Adipose tissue (tissue), 3 donors: ENCODE measurements at places on chromosomes 3 and 15. TPM values are rescaled to one million over a fixed set of nuclear protein-coding genes. Genes with fewer than 3 reads are reported as not detected.

ILDR1 gene
- polyA plus RNA-seq, result 4.9 TPM

SOX2 gene
- 0.67 TPM for polyA plus RNA-seq

C2CD4B gene
- 18.2 TPM for polyA plus RNA-seq

DCLK3 gene
- polyA plus RNA-seq, result 0.22 TPM

PIF1 gene
- polyA plus RNA-seq, result 0.79 TPM

NLGN1 gene
- 1.0 TPM for polyA plus RNA-seq

IQSEC1 gene
- polyA plus RNA-seq, result 36.8 TPM

RBPMS2 gene
- 2.6 TPM for polyA plus RNA-seq

CA12 gene
- polyA plus RNA-seq, result 3.7 TPM

DUOX1 gene
- 0.34 TPM for polyA plus RNA-seq

PLA1A gene
- polyA plus RNA-seq, result 1.0 TPM

HACL1 gene
- polyA plus RNA-seq, result 11.4 TPM

ANKRD63 gene
- not detected for polyA plus RNA-seq

TRPM1 gene
- 1.5 TPM for polyA plus RNA-seq

CORO2B gene
- 1.8 TPM for polyA plus RNA-seq

CHDH gene
- 0.92 TPM for polyA plus RNA-seq

MESP1 gene
- 25.5 TPM for polyA plus RNA-seq
